Activated T-cell treated with anti-CD3 and anti-CD28 coated beads for 24 hours (primary cell): ENCODE measurements at places on chromosomes 5 and 9.

- DNase-seq: no peak
Measured at GRCh38 chr5:80607832-80608231, 37.8 kb upstream of the ANKRD34B start.

DNA sequence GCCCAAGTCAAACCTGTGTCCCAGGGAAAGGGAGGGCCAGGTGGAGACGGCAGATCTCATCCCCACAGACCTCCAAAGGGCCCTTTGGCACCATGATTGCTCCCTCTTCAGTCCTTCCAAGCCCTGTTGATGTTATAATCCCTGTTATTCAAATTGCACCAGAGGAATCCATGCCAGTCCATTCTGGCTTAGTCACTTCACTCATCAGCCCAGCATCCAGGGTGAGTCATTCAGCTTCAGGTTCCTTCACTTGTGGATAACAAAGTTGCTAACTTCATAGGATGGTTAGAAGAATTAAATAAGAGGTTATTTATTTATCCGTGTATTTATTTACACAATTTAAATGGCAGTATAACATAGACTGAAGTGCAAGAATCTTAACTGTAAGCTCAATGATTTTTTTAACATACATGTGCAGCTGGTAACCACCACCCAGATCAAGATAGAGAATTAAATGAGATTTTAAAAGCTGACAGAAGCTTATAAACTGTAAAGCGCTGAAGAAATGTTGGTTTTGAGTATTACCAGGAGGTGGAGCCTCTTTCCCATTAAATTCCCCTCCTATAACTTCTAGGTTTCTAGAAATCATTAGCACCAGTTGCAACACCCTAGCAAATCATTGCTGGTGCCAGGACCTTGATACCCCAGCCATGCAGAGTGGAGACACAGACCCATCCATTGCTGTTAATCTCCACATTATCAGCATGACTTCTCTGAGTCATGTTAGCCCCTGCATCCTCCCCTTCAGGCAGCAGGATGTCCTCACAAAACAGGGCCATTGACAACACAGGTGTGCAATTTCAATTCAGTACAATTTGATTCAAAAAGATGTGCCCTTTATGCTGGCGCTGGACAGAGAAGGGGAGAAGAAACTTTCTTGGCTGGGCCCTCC is 77.4 kb downstream of the SEC61B start:
- DNase-seq: no peak

DNA sequence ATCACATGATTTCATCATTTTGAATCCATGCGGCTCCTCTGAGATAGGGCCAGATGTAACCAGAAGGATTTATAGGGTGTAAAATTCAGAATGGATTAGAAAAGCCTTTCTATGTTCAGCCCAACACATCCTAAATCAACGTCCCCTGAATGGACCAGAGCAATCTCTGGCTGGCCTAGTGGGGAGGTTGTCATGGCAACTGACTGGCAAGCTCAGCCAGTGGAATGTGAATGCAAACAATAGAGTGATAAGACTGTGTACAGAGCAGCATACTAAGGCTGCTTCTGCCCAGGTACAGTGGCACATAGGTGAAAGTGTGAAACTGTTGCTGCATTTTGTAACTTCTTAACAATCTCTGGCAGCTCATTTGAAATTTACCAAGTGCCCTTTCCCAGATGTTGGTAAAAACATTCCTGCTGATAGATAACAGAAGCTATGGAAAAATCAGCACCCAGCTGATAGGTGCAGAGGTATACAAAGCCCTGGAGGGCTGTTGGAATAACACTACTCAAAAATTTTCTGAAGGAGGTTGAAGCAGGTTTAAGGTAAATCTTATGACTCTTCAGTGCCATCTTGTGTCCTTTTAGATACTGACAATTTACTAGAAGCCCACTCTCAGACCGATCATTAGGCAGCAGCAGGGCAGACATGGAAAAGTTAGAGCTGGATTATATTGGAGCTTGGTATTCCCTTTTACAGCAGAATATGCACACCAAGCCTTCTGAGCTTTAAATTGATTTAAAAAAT is 267.2 kb downstream of the RAB3C start:
- no peak for DNase-seq

DNA sequence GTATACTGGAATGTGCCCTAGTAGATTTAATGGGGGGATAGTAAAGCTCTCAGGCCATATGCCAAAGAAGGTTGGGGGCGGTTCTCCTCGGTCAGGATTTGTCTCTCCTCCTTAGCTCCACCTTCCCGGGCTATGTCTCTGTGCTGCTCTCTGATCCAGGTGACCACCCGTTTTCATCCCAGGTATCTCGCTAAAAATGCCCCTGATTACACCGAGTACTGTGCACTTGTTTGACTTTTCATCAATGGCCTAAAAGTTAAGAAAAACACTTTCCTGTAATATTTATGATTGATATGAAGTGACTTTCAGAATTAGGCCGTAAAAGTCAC is 724 bp downstream of the NDUFS6 start:
- DNase-seq: no peak

- no peak for DNase-seq
Measured at GRCh38 chr5:116152169-116152568, 67.3 kb downstream of the COMMD10 start.

- DNase-seq: no peak
Measured at GRCh38 chr5:130064484-130064883, 160.2 kb downstream of the CHSY3 start.

DNA sequence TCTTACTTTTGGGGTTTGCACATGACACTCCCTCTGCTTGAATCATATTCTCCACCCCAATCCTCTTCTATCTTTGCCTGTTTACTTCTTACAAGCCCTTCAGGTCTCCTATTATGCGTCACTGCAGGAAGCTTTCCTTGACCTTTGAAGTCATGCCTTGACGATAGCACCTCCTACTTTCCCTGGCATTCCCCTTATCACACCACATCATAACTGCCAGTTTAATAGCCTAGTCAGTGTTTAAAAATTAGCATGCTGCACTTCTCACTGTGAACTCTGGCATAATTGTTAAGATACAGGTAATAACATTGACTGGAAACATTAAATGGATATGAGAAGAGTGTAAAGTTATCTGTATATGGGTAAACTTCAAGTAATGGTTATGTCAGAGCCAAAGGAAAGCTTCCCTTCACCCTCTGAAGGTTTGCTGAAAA is 37.1 kb upstream of the CEP120 start:
- DNase-seq: peak; percentile 30

DNA sequence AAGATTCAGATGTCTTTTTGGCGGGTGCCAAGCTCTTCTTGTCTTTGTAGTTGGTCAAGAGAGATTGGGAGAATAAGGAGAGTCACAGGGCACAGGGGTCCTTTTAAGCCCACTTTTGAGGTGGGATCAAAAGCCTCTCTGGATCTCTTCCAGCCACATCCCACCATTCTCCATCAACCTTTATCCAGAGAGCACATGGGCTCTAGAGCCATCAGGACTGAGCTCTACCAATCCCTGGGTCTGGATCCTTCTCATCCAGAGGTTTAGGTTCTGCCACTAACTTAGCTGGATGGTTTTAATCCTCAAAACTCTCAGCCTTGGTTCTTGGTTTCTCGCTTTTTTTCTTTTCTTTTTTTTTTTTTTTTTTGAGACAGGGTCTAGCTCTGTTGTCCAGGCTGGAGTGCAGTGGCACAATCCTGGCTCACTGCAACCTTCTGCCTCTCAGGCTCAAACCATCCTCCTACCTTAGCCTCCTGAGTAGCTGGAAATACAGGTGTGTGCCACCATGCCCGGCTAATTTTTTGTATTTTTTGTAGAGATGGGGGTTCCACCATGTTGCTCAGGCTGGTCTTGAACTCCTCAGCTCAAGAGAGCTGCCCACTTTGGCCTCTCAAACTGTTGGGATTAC is 44.6 kb upstream of the MATR3 start:
- no peak for DNase-seq

DNA sequence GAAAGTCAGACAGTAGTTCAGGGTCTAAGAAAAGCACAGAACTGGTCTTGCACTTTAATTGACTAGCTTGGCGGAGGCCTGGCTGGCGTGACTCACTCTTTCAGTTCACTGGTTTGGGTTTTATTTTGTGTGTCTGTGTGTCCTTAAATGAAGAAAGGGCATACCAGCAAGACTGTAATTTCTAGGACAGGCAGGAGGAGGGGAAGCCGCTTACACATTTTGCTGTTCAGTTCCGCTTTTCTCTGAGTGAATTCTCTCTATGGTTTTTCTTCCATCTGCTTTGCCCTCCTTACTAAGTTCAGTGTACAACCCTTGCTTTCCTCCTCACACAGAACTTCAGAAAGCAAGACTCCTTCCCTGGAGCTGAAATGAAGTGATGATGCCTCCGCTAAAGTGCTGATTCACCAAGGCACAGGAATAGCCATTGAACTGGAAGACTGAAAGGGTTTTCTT is 150.8 kb downstream of the MEF2C start:
- DNase-seq: no peak

DNA sequence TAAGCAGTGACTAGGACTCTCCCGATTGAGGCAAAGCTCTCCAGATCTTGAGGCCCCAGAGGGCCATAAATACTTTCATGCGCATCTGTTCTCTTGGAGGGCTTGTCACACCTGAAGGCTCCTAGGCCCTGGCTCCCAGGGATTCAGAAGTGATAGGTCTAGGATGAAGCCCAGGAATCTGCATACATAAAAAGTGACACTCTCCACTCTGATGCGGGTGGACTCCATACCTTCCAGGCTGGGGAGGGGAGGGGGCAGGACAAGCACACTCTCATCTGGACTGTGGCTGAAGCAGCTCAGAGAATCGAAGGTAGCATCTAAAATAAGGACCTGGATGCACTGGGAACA is 9.1 kb upstream of the CYSTM1 start:
- DNase-seq: no peak

DNA sequence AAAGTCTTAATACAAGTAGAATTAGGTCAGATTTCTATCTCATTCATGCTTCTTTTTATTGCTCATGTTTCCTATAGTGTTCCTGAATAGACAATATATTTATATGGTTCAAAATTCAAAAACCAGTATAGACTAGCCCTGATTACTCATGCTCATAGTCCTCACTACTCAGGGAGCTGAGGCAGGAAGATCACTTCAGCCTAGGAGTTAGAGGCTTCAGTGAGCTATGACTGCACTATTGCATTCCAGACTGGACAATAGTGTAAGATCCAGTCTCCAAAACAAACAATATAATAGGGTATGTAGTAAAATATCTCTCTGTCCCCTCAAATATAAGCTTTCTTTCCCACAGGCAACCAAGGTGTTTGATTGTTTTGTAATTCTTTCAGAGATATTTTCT is 2.4 kb downstream of the ANKRD31 start:
- DNase-seq: no peak

DNA sequence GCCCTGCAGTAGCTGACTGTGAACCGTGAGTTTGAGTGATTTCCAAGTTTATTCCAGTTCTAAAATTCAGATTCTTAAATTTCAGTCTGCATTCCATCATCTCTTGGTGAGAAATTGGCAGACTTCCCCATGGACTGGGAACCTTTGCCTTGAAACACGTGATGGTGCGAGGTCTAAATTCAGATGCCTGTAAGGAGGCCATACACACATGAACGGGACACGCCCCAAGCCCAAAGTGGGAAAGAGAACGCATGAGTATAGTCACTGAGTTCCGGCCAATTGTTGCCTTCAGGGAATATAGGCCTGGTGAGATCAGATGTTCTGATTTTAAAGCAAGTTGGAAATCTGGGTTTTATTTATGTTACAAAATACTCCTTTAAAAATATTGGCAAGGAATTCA is 1084.4 kb upstream of the WWC1 start:
- no peak for DNase-seq

DNA sequence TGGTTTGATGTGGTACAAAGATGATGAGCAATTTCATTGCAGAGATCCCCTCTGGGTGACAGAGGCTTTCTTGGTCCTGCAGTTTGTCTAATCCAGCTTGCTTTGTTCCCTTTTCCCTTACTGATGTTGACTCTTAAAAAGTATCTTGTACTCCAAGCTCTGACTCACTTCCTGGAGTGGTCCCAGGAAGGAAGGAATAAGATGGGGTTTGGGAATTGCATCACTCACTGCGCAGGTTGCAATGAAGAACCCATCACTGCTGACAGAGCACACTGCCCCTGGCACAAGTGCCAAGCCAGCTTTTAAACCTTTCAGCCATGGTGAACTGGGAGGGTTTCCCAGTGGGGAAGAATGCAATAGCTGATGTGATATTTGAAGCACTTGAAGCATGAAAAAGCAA is 662.2 kb upstream of the CTNND2 start:
- no peak for DNase-seq
